ENCODE measurements at places on chromosomes 6 and 20.

DNA sequence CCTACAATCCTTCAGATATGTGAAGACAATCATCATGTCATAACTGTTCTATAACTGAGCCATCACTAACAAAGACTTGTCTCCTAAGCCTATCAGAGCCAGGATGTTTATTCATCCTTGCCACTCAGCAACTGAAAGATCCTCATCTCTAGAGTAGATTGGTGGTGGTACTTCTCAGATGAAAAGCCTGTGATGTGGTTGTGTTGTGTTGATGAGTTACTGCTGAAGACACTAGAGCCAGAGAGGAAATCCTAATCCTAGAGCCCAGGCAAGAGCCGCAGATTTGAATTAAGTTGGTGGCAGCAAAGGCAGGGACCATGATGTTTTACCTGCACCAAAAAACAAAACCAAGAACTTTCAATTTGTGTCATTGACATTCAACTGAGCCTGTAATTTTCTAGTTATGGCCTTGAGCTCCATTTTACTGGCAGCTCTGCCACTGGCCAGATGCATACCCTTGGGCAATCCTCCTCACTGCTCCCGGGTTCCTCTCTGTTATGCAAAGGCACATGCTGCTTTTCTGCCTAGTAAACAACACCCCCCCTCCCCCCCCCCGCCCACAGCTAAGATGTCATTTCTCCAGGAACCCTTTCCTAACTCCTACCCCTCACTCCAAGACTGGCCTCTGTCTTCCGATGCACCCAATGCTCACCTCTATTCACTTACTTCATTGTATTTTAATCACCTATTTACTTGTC is 50.2 kb upstream of the REV3L start:
- peak; percentile 10 for DNase-seq

- no peak for DNase-seq
Measured at GRCh38 chr6:37624606-37625574, 72.8 kb downstream of the MDGA1 start.

DNA sequence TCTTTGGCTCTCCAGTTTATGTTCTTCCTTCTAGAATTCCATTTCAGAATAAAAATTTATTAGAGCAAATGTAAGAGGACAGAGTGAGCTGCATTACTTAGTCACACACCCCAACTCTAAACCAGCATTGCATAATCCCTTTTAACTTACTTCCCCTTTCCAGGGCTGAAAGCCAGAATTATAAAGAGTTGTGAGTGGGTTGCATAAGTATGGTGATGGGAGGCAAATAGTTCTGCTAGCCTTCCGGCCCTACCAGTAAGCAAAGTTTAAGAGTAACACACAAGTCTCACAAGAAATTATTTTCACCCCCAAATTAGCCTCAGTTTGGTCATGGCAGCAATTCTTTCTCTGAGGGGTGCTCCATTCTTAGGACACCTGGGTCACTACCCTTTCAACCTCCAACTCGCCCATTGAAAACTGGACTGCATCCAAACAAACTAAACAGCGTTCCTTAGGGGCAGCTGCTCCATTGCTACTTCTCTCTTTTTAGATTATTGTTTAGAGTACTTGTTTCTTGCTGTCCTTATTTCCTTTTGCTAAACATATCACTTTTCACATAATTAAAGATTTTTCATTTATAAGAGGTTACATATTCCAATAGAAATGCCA is 1.6 kb downstream of the KIAA0408 start:
- no peak for DNase-seq

DNA sequence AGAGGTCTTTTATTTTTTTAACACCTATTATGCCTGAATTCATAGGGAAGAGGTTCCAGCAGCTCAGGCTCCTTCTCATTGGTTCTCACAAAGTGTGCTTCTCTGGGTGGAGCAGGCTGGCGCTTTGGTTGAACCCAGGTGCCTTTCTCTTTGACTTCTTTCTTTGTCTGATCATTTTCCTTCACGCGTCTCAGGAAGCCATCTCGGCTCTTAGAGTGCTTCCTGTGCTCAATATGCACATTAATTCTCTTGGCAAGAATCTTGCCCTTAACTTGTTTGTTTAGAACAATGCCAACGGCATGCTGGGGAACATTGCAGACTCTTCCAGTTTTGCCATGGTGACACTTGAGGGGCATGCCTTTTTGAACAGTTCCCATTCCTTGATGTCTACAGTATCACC is 44.2 kb upstream of the RNF24 start:
- no peak for DNase-seq

DNA sequence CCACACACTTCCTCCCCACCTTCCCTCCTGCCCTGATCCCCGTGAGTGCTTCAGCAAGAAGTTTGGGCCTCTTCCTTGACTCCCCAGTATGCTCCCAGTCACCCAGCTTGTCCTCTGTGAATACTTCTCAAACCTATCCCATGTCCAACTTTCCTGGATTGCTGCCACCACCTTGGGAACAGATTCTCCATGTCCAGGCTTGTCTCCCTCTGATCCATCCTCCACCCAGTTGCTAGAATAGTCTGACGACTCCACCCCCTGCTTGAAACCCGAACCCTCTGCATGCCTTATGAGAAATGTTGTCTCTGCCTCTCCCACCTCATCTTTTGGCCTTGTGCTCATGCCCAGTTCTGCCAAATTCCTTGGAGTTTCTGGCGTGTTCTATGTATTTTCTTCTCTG is 108.0 kb downstream of the PPP1R14C start:
- DNase-seq, result no peak

GRCh38 chr6:108760126-108761050 is 87.8 kb upstream of the ARMC2 start:
- no peak for DNase-seq

GRCh38 chr20:45061244-45061643 is 39.7 kb downstream of the KCNS1 start:
- no peak for DNase-seq

DNA sequence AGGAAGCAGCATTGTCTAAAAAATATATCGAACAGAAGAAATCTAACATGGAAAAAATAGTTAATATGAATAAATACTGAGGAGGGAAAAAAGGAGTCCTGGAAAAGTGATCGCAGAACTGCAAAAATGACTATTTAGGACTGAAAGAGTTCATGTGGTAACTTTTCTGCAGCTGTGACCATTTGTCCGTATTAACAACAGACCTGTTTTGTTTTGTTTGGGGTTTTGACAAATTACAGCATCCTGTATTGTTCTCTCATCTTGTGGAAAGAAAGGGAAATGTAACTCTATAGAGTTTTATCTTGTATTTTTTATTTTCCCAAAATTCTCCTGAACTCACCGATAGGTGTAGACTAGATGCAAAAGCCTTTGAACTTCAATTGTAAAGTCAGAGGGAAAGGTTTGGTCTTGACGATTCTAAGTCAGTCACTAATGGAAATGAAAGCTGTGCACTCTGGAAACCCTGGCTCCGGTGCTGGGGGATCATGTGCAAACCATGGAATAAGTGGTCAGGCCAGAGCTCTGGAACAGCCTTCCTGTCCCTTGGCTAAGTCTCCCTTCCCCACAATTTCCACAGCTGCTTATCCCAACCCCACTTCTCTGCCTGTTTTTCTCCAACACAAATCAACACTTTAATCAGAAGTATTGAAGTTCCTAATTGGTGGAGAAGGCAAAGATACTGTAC is 51.2 kb upstream of the MARCKS start:
- DNase-seq, result no peak

- no peak for DNase-seq
Measured at GRCh38 chr20:37327748-37328147, 18.2 kb upstream of the SRC start.

- DNase-seq, result no peak
Measured at GRCh38 chr20:10115021-10115420, 80.2 kb downstream of the ANKEF1 start.

- DNase-seq, result no peak
Measured at GRCh38 chr6:158408552-158409130, 96.4 kb downstream of the TULP4 start.

- DNase-seq, result no peak
Measured at GRCh38 chr20:62316331-62317166, 13.8 kb downstream of the ADRM1 start.

DNA sequence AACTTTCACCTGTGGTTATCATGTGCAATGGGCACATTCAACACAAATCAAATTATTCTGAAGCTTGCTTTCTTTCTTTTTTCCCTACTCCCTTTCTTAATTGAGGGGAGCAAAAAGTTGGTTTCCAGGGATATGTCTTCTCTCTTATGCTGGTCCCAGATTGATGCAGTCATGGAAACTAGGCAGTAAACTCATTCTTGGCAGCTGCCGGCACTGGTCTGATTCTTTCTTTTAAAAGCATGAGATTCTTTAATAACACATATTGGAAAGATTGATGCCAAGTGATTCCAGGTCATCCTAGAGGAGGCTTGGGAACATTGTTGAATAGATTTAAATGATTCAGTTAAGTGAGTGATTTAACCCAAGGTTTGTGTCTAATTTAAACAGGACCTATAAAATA is 29.0 kb downstream of the PTPRA start:
- DNase-seq, result no peak

GRCh38 chr20:34310481-34311117 is 7.4 kb upstream of the AHCY start:
- no peak for DNase-seq

DNA sequence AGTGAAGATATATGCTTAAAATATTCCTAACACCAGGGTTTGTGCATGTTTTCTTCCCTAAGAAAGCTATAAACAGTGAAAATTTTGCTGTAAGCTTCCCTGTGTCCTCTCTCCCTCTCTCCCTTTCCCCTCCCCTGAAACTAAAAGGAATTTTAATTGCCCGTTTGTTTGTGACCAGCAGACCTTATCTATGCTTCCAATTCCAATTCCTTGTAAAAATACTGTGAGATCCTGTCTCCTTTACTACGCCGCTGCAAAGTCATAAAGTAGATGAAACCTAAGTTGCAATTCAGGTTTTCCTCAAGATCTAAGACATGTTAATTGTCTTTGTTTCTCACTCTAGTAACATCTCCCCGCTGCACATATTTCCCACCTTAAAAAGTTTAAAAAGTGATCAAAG is 82.3 kb downstream of the DNAH8 start:
- DNase-seq, result no peak

- no peak for DNase-seq
Measured at GRCh38 chr20:6034134-6034969, 19.5 kb downstream of the LRRN4 start.

GRCh38 chr20:32681175-32682084 is 7.7 kb upstream of the C20orf203 start:
- DNase-seq, result no peak

GRCh38 chr6:41579088-41579610 is 33.0 kb downstream of the FOXP4 start:
- DNase-seq, result no peak

DNA sequence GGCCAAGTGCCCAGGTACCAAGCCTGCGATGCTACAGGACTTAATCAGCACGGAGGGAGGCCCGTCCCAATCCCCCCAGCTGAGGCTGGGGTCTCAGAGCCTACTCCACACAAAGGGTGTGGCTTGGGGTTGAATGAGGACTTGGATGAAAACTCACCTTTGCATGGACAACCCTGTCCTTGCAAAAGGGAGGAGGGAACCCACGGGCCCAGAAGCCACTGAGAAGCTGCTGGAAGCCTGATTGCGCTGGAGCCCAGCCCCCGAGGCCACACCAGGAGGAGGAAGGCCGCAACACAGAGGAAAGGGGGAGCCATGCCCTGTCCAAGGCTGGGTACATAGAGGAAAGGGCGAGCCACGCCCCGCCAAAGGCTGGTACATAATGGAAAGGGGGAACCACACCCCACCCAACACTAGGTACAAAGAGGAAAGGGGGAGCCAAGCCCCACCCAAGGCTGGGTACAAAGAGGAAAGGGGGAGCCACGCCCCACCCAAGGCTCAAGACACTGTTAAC is 158.8 kb downstream of the DLL1 start:
- DNase-seq, result no peak

DNA sequence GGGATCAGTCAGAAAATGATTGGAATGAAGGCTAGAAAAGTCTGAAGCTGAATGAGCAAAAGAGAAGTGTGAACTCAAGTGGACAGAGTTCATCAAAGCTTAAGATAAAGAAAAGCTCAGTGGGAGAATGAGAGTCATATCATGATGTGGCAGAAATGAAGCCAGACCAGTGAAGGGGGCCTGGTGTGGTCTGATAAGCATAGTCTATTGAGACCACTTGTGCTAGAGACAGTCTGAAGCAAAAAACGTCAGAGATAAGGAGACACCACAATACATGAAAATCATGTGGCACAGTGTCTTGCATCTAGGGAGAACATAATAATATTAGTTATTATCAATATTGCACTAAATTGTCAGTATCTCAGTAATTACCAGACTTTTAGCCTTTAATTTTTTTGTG is 601.5 kb downstream of the UTRN start:
- DNase-seq, result no peak

- no peak for DNase-seq
Measured at GRCh38 chr20:24316731-24317130, 152.7 kb upstream of the SYNDIG1 start.

DNA sequence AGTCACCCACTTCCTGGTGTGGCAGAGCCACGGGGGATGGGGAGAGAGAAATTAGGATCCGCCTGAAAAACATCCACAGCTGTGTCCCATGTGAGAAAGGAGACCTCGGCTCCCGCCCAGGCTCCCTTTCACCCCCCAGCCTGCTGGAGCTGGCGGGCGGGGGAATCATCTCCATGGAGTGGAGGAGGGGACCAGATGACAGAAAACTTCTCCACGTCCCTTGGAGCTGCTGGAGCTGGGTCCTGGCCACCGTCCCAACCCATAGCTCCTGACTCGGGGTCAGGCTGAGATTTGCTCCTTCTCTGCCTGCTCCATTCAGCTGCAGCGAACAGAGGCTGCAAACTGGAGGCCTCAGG is 113.8 kb downstream of the CEBPB start:
- DNase-seq, result no peak

- no peak for DNase-seq
Measured at GRCh38 chr6:28747631-28748157, 176.1 kb downstream of the TRIM27 start.

DNA sequence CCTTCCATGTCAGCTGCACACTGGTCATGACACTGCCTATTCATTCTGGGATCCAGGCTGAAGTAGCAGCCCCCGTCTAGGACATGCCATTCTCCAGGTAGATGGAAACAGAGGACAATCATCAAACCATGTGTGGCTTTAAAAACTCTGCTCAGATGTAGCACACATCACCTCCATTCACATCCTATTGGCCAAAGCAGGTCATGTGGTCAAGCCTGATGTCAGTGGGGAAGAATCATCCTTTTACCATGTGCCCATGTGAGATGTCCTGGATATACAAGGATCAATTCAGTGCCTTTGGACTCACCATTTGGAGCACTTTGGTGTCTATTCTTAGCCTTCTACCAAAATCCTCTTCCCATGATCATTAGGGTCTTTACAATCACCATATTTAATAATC is 99.5 kb downstream of the CDC5L start:
- no peak for DNase-seq

- no peak for DNase-seq
Measured at GRCh38 chr20:33846291-33846935, 35.3 kb downstream of the CHMP4B start.

Measured in central memory CD4-positive, alpha-beta T cell (primary cell).